ENCODE measurements at places on chromosomes 16 and 17.

DNA sequence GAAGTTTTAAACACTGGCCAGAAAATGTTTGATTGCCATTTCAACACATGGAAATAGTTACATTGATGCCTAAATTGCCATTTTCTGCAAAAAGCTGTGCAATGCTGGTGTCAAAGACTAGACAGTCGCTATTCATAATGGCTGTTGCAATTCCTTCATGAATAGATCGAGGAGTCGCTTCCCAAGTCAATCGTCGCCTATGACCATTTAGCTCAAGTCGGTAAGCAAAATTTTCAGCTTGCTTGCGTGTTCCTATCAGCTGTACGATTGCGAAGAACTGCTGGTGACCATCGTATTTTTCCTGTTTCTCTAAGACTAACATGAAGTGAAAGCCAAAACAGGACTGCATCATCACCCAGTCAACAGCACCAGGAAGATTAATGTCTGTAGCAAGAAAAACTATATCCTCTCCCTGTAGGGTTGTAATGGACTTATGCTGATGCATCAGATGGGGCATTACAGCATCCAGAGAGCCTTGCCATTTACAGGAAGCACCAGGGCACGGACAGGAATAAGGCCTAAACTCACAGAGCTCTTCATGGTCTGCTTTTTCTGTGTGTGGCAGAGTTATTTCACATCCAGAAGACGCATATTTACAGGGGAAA is 23.6 kb downstream of the SIAH1 start:
- no peak for DNase-seq

DNA sequence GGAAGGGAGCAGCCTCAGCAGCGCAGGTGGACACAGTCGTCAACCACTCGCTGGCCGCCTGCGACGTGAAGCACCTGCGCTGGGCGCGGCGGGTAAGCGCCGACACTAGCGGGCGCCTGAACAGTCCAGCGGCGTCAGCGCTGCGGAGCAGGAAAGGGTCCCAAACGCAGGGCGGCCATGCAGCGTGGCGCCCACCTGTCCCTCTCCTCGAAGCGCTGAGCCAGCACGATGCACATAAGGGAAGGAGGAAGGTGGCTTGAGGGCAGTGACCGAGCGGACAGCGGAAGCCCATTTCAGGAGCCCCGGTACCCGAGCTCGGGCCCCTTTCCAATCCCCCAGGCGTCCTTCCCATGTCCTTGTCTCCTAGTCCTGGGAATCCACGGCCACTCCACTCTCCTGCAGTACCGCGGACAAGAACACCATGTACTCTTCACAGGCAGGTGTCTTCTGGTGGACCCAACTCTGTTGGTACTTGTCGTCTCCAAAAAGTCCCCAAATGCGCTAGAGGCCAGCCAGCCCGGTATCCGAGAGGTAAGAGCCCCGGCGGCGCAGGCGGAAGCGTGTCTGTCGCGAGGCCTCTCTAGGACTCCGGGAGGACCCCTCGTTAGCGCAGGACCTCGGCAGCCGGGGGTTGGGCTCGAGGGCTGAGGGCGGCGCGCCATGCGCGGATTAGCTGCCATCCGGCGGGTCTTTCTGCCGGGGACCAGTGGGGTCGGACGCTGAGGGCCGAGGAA is 14.4 kb downstream of the ZNF232 start:
- no peak for DNase-seq

- no peak for DNase-seq
These were observed 32.6 kb downstream of the TMEM100 start for GRCh38 chr17:55690105-55690508.

DNA sequence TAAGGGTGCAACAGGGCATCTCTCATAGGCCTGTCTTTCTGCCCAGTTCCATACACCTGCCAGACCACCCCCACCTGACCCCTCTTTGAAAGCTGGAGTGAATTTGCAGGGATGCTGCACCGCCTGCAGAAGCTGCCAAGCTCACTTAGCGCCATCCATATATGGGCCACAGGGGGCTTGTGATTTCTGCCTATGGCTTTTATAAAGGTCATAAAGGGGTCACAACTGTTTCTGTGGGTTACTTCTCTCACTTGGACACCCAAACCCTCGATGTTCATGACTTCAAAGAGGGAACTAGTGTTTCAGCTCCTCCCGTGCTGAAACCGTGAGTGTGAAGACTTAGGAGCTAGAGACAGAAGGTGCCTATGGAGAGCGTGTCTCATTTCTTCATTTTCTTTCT is 23.9 kb upstream of the MEAK7 start:
- DNase-seq, result no peak

GRCh38 chr16:58393138-58393504 is 850 bp downstream of the GINS3 start:
- no peak for DNase-seq

GRCh38 chr17:77957235-77957856 is 1.2 kb upstream of the TNRC6C start:
- DNase-seq, result no peak

DNA sequence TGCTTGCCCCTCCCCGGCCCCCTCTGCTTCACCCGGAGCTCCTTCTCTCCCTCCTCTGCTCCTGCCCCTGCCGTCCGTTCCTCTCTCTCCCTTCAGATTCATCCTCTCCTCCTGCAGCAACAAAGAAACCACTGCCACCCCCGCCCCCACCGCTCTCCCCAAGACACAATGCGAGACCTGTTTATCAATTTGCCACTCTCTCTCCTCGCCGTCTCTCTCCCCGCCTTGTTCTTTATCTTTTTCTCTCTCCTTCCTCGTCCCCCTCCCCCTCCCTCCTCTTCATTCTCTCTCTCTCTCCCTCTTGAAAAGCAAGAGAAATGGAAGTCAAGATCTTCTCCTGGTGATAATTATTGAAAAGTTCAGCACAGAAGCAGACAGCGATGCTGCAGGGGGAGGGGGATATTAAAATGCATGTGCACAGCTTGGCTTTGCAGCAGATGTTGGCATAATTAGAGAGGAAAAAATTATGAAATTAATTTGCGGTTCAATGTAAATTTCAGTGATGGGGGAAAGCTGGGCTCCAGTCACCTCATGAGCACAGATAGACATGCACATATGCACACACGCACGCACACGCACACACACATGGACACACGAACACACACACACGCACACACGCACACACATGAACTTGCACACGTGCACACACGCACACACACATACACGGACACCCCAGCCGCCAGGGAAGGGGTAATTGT is 58.1 kb upstream of the CBFA2T3 start:
- DNase-seq, result no peak

DNA sequence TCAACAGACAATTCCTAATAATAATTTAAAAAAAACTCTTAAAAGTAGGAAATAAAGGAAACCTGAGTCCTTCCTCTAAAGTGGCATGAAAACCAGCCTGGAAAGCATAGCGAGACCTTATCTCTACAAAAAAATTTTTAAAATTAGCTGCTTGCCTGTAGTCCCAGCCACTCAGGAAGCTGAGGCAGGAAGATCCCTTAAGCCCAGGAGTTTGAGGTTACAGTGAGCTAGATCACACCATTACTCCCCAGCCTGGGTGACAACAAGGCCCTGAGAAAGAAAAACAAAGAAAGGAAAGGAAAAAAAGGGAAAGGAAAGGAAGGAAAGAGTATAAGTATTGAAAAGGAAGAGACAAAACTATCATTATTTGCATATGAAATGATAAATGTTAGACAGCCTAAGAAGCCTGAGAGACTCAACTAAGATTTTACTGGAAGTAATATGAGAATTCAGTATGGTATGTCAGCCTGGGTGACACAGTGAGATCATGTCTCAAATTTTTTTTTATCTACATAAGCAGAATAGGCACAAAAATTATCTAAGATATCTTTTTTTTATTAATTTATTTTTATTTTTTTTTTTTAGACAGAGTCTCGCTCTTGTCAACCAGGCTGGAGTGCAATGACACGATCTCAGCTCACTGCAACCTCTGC is 113.0 kb downstream of the GOSR1 start:
- no peak for DNase-seq

DNA sequence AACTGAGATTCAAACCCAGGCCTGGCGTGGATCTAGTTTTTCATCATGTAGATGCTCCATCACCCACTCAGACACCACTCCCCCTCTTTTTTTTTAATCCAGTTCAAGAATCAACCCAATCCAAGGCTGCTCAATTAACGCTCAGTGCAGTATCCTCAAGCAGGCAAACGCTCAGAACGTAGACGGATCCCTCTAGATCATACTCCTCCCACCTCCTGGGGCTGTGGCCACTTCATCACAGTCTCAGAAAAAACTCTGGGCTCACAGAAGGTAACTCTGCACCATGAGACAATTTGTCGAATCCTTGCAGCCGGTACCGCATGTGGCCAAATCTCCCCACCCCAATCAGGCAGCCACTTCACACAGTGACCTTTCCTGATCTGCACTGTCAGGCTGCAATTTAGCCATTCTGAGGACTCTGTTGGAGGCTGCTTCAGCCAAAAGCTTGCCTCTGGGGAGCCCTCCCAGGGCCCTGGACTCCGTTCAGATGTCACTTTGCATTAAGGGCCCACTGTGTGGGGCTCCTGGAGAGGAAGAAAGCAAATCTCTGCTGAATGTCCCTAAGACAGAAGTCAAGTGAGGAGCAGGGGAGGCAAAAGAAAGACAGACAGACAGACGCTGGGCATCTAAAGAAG is 183.5 kb downstream of the XYLT1 start:
- DNase-seq, result no peak

DNA sequence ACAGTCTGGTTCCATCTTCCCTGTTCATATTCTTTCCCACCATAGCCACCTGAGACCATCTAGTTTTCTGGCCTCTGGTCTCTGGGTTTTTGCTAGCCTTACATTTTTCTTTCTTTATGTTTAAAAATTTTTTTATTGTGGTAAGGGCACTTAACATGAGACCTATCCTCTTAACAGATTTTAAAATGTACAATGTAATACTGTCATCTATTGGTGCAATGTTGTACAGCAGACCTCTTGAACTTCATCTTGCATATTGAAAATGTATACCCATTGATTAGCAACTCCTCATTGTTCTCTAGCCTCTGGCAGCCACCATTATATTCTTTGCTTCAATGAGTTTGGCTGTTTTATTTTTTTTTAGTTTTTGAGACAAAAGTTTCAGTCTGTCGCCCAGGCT is 39.2 kb downstream of the ITGAM start:
- DNase-seq, result no peak

- DNase-seq, result no peak
These were observed 275.0 kb upstream of the CDH5 start for GRCh38 chr16:66091471-66091891.

GRCh38 chr17:67469208-67469980 is 92.3 kb downstream of the PITPNC1 start:
- DNase-seq, result no peak

GRCh38 chr17:76534831-76535732 is 2.4 kb downstream of the CYGB start:
- DNase-seq, result no peak

DNA sequence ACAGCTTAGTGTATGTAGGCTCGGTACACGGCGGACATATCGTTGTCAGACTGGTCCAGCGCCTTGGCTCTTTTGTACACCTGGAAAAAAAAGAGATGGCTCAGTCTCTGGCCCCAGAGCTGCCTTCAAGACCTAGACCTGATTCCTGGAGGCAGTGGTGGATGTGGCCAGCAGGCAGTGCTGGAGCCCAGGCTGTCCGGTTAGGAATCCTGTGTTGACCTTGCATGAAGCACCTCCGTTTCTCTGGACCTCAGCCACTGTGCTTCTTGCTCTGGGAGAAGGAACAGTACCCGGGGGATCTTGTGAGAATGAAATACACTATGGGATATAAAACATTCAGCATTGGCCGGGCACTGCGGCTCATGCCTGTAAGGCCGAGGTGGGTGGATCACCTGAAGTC is 2.8 kb upstream of the ROGDI start:
- DNase-seq, result no peak

DNA sequence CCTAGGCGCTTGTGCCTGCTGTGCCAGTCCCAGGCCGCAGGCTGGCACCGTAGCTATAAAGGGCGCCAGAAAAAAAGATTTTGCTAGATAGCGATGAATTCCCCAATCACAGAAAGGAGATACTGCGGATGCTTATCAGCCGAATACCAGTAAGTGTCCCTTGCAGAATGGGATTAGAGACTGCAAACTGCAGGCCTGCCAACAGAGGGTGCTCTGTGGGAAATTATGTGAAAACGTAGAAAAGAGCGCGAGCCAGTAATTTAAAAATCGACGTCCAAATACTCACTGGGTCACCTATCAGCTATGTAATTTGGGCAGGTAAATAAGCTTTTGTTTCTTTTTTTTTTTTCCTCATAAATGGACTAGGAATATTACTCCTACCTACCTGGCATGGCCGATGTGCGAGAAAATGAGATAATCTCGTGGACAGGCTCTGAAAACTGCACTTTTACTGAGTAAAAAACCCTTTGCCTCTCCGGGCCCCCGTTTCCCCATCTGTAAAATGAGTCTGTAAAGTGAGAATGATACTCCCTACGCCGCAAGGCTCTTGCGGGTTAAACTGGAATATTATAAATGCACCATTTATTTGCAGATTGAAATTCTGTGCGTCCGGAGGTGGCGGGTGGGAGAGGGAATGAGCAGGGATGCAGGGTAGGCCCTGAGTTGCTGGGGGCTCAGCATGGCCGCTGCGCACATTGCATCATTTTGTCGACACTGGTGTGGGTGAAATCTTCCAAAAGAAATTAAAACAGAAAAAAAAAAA is 1.2 kb upstream of the COG1 start:
- peak; percentile 31 for DNase-seq

GRCh38 chr17:75511610-75512575 is 3.4 kb downstream of the CASKIN2 start:
- DNase-seq, result no peak

GRCh38 chr16:77723108-77723514 is 797 bp downstream of the NUDT7 start:
- DNase-seq, result peak; percentile 28

- no peak for DNase-seq
These were observed 3.2 kb downstream of the KLHDC4 start for GRCh38 chr16:87762620-87763019.

DNA sequence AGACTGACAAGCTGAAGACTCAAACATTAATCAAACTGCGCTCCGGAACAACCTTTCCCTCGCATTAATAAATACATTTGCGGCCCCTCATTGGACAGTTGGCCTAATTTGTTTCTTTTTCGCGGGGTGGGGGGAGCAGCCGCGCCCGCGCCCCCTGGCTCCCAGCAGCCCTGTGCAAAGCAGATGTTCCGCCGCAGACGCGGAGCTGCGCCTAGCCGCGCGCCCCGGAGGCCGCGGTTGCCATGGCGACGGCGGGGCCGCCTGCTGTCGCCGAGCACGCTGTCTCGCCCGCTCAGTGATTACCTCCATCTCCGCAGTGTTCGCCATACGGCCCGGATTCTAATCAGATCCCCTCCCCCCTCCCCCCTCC is 25.5 kb downstream of the COPZ2 start:
- DNase-seq, result no peak
